ENCODE measurements at places on chromosomes 2 and 18. TPM values are rescaled to one million over a fixed set of nuclear protein-coding genes. Genes with fewer than 3 reads are reported as not detected.

NR4A2 gene
- total RNA-seq = 62.1 TPM

SP100 gene
- 126 TPM for total RNA-seq

VIT gene
- total RNA-seq = 67.9 TPM

EIF2B4 gene
- 39.1 TPM for total RNA-seq

FZD7 gene
- 13.0 TPM for total RNA-seq

SPP2 gene
- not detected for total RNA-seq
